ENCODE measurements at places on chromosomes 1 and 21.

DNA sequence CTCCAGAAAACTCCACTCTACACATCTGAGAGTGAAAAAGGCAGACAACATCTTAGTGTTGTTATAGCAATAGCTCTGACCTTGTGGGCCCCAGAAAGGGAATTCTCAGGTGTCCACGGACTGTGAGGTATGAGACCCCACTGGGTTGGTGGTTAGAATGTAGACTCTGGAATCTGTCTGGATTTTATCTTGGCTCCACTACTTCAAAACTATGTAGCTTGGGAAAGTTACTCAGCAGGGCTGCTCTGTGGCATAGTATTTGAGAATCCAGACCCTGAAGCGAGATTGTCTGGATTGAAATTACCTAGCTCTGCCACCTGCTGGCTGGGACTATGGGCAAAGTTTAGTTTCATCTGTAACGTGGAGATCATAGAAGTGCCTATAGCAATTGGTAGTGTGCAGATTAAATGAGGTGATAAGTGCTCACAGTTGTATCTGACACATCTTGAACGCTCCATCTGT lies 25.8 kb downstream of the PRDM2 start:
- no peak for DNase-seq

DNA sequence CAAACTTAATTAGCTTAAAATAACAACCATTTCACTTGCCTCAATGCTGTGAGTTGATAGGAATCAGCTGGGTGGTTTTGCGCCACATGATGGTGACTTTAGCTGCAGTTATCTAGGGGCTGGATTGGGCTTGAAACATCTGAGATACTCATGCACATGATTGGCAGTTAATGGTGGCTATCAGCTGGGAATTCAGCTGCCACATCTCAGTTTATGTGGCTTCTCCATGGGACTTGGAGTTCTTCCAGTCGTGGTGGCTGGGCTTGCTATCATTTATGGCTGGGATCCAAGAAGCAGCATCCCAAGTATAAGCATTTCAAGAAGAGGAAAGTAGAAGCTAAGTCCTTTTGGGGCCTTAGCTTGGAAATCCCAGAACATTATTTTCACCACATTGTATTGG lies 36.4 kb downstream of the PDC start:
- no peak for DNase-seq

- DNase-seq, result no peak
Observed at GRCh38 chr1:15958111-15958510, 17.8 kb downstream of the ZBTB17 start.

GRCh38 chr1:227059076-227059475 lies 119.0 kb downstream of the COQ8A start:
- DNase-seq, result no peak

DNA sequence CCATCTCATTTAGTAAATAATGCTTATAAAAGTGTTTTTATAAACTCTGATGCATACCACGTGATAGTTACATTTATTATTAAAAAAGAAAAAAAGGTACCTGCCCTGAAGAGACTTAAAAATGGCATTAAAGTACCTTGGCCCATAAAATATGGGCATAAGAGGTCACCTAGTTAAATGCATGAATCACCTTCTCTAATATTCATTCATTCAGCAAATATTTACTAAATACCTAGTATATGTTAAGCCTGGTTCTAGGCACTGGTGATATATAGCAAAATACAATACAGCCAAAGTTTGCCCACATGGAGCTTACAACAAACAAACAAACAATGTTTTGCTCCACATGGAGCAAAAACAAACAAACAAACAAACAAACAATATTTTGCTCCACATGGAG lies 87.0 kb downstream of the SCMH1 start:
- no peak for DNase-seq

- DNase-seq, result no peak
Observed at GRCh38 chr1:34403156-34403555, 226.4 kb downstream of the C1orf94 start.

GRCh38 chr1:223482766-223483165 lies 89.6 kb downstream of the CCDC185 start:
- no peak for DNase-seq

GRCh38 chr1:42765832-42766740 lies 742 bp downstream of the P3H1 start:
- DNase-seq, result peak; percentile 29

- DNase-seq, result no peak
Observed at GRCh38 chr1:12573015-12573825, 44.8 kb downstream of the DHRS3 start.

- no peak for DNase-seq
Observed at GRCh38 chr1:214241060-214241459, 39.9 kb upstream of the SMYD2 start.

- DNase-seq, result peak; percentile 55
Observed at GRCh38 chr1:182446033-182446669, 3.8 kb upstream of the RGSL1 start.

DNA sequence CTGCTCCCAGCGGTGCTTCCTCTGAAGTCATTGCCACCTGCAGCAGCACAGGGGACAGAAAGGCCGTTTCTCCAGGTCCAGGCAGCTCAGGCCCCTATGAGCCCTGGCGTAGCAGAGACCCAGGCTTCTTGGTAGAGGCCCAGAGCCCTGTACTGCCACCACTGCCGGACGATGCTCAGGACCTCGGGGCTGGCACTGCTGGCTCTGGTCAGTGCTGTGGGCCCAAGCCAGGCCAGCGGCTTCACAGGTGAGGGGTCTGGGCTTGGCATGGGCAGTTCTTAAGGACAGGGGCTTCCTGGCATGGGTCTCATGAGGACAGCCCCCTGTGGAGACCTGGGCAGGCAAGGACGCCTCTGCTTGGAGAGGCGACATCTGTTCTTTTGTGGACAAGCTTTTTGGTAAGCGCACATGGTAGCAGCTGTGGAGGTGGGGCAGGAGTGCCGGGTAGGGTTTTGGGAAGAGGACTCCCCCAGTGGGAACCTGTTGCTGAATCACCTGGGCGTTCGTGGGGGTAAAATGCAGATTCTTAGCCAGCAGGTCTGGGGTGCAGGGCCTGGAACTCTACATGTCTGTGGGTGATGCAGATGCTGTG lies at the start of gene UMODL1:
UMODL1 (plus strand) TSS at position 172 of the 592 bp plus-strand sequence; CDS start at position 172, 0 bp downstream.
- DNase-seq, result no peak

GRCh38 chr1:69126796-69127195 lies 440.9 kb upstream of the LRRC7 start:
- no peak for DNase-seq

- DNase-seq, result no peak
Observed at GRCh38 chr1:25679171-25679570, 62.6 kb downstream of the MAN1C1 start.

DNA sequence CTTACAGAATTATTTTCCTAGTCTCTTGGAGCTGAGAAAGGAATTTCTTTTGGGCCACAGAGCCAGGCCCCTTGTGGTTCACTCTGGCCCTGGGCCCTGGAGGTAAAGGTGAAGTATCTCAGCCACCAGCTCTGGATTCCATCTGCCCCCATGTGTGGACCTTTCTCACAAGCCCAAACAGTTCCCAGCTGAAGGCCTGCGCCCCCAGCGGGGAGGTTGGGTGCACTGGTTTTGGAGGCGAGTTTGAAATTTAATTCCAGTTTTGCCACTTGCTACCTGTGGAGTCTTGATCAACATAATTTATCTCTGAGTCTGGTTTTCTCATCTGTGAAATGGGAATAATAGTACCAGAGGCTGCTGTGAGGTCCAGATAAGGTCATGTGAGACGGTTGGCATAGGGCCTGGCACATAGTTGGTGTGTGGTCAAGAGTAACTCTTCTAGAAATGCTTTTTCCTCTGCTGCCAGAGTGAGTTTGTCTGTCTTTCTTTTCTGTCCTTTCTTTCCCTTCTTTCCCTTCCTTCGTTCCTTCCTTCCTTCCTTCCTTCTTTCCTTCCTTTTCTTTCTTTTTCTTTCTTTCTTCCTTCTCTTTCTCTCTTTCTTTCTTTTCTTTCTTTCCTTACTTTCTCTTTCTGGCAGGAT lies 6.1 kb downstream of the AGTRAP start:
- no peak for DNase-seq
